Nephron progenitor cell (in vitro differentiated cells): ENCODE measurements at places on chromosomes 7 and 10.

DNA sequence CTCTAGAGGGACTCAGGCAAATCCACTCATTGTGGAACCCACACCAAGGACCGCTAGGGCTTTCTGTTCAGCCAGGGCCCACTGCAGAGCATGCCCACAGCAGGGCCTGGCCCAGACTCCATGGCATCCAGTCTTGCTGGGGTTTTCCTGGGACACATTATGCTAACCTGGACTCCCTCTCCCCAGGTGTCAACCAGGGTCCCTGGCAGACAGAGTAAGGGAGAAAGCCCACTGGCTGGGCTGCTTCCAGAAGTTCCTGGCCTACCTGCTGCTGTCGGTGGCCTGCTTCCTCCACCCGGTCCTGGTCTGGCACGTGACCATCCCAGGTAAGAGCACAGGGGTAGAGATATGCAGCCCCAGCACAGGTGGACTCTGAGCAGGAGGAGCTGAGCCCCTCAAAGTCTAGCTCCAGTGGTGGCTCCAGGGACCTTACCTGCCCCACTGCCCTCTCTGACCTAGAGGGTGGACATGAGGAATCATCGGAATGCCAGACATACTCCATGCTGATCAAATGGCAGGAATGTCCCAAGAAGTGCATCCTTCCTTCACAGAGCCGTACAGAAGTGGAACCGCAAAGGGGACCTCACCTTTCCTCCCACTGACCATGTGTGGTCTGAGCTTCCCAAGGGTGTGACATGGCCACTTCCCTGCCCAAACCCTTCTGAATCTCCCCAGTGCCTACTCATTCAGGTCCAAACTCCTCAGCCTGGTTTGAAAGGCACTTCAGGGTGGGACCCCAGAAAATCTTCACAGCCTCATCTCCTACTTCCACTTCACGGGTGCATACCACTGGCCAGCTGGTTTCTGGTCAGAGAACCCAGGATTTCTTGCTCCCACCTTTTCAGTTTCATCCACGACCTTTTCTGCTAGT lies 22.5 kb downstream of the TMEM72 start:
- H3K36me3 ChIP-seq, result peaks cover 2% of the 10 kb centered on the region
- no peak overlapping the region for H3K4me3 ChIP-seq
- DNase-seq, result no peak
- H3K27me3 ChIP-seq, result peaks cover 42% of the 10 kb centered on the region
- H3K4me1 ChIP-seq, result peaks cover 19% of the 10 kb centered on the region

- peak overlapping the region; percentile 87 for H3K4me3 ChIP-seq
- DNase-seq, result no peak
- H3K4me1 ChIP-seq, result peaks cover 33% of the 10 kb centered on the region
- no peaks in the 10 kb centered on the region for H3K27me3 ChIP-seq
- H3K36me3 ChIP-seq, result peaks cover 8% of the 10 kb centered on the region
Measured at GRCh38 chr10:70233939-70234300, 691 bp upstream of the PPA1 start.

DNA sequence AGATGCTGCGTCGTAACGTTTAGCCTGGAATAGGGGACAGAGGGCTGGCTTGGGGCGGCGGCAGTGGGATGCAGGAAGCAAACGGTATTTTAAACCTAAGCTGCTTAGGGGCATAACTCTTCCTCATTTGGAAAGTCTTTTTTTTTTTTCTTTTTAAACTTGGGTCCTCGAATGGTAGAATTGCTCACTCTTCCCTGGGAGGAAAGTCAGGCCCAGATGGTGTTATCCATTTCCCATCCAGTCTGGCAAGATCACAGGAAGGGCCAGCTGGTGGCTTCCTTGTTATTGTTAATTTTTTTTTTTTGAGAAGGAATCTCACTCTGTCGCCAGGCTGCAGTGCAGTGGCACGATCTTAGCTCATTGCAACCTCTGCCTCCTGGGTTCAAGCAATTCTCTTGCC lies 56.6 kb downstream of the TMEM209 start:
- peak overlapping the region; percentile 75 for H3K27ac ChIP-seq
- no peaks in the 10 kb centered on the region for H3K27me3 ChIP-seq
- no peaks in the 10 kb centered on the region for H3K36me3 ChIP-seq
- no peak overlapping the region for H3K4me3 ChIP-seq

- peaks cover 60% of the 10 kb centered on the region for H3K27me3 ChIP-seq
- no peak overlapping the region for H3K4me3 ChIP-seq
- peaks cover 14% of the 10 kb centered on the region for H3K4me1 ChIP-seq
- no peaks in the 10 kb centered on the region for H3K36me3 ChIP-seq
- DNase-seq, result no peak
Measured at GRCh38 chr10:97314671-97315070, 4.4 kb upstream of the FRAT1 start.

DNA sequence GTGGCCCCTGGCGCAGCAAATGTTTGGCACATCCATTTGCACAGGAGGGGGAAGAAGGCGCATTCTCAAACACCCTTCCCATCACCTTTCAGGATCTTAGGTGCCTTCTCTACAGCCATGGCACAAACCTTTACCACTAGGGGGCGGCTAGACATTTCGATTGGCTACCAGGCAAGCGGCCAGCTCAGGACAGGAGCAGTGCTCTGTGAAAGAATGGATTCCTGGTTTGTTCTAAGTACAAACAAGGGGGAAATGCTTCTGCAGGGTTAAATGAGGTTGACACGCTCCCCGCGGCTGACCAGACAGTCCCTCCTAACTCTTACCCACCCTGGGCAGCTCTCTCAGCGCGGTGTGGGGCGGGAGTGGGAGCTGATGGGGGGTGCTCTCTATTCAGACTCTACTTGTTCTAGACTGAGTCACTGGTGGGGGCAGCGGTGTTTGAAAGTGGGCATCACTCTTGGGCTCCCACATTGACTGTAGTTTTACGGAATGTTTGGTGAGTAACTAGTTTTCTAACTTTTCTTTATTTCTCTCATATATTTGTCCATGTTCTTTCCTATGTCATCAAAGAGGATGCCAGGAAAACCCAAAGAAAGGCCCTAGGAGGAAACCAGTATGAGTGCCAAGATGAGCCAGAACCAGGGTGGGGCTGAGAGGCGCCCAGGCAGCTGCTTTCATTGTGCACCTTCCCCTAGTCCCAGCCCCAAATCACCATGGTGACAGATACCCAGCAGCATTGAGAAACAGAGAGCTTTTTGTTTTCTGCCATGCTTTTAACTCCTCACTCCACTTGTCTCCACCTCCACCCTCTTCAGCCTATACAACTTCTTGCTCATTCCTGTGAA lies 61.4 kb upstream of the GPR158 start:
- H3K4me1 ChIP-seq, result peaks cover 10% of the 10 kb centered on the region
- H3K36me3 ChIP-seq, result no peaks in the 10 kb centered on the region
- H3K27me3 ChIP-seq, result peaks cover 3% of the 10 kb centered on the region

DNA sequence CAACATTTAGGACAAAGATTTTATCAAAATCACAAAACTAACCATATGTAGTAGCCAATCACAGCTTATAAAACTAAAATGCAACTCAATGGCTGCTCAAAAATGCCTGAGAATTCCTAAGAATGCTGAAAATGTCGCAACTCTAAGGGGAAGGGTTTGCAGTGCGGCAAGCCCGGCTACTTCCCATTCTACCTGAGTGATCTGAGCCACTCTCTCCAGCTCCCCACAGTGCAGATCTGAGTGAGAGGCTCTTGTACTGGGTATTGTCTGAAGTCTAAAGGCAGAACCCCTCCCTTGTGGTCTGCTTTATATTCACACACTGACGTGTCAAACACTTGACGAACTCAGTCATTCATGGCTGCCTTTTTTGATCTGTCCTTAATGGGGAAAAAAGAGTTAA lies 28.9 kb downstream of the RAB11FIP2 start:
- peak; percentile 5 for DNase-seq
- no peak overlapping the region for H3K27ac ChIP-seq
- no peaks in the 10 kb centered on the region for H3K27me3 ChIP-seq

- peak overlapping the region; percentile 80 for H3K27ac ChIP-seq
- peaks cover 32% of the 10 kb centered on the region for H3K4me1 ChIP-seq
- DNase-seq, result no peak
- peaks cover 26% of the 10 kb centered on the region for H3K36me3 ChIP-seq
- no peak overlapping the region for H3K4me3 ChIP-seq
- H3K27me3 ChIP-seq, result peaks cover 4% of the 10 kb centered on the region
Measured at GRCh38 chr10:12811826-12812225, 189.7 kb downstream of the CCDC3 start.

- DNase-seq, result no peak
- no peaks in the 10 kb centered on the region for H3K36me3 ChIP-seq
- no peaks in the 10 kb centered on the region for H3K4me1 ChIP-seq
- peaks cover 6% of the 10 kb centered on the region for H3K27me3 ChIP-seq
Measured at GRCh38 chr10:58414270-58415041, 29.2 kb downstream of the TFAM start.

DNA sequence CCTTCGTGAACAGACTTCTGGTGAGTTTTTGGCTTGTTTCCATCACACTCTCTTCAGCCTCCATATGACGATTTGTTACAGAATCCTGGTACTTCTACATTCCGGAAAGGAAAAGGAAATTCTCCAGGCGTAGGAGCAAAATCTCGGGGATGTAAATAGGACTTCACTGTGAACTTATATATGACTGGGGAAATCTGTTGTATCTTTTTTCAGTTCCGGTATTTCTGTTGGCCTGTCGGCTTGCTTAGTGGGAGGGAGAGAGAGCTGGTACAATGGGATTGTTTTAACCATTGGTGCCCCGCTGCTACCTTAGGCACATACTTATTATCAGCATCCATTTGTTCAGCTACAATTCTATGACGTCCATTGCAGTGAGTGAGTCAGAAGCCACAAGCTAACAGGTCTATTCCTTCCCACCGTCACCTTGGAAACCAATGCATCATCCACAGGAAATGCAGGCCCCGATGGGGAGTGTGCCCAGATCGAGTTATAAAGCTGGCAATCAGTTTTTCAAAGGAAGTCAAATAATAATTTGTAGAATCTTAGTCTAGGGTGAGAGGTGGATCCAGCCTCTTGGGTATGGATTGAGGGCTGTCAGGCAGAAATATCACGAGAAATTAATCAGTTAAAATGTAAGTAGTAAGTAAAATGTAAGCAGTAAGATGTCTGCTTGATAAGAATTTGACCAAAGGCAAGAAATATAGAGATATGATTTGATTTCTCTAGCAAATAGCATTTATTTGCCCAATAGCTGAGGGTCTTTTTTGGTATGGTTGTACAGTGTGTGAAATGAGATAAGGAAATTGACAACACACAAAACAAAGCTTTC lies 92.0 kb upstream of the MKLN1 start:
- no peaks in the 10 kb centered on the region for H3K36me3 ChIP-seq
- peaks cover 5% of the 10 kb centered on the region for H3K27me3 ChIP-seq
- no peak for DNase-seq
- H3K4me3 ChIP-seq, result no peak overlapping the region
- H3K4me1 ChIP-seq, result no peaks in the 10 kb centered on the region

- no peak overlapping the region for H3K4me3 ChIP-seq
- peaks cover 2% of the 10 kb centered on the region for H3K27me3 ChIP-seq
- DNase-seq, result no peak
- H3K4me1 ChIP-seq, result no peaks in the 10 kb centered on the region
- H3K36me3 ChIP-seq, result no peaks in the 10 kb centered on the region
- no peak overlapping the region for H3K27ac ChIP-seq
Measured at GRCh38 chr10:130326954-130327353, 190.8 kb downstream of the GLRX3 start.

GRCh38 chr10:78645169-78645686 lies 423.5 kb upstream of the ZMIZ1 start:
- no peaks in the 10 kb centered on the region for H3K27me3 ChIP-seq
- H3K27ac ChIP-seq, result no peak overlapping the region
- DNase-seq, result no peak
- H3K36me3 ChIP-seq, result no peaks in the 10 kb centered on the region
- H3K4me3 ChIP-seq, result no peak overlapping the region

GRCh38 chr10:36280321-36280741 lies 638.2 kb upstream of the FZD8 start:
- no peaks in the 10 kb centered on the region for H3K27me3 ChIP-seq
- H3K4me1 ChIP-seq, result peaks cover 18% of the 10 kb centered on the region
- DNase-seq, result no peak
- H3K27ac ChIP-seq, result no peak overlapping the region
- H3K36me3 ChIP-seq, result no peaks in the 10 kb centered on the region

DNA sequence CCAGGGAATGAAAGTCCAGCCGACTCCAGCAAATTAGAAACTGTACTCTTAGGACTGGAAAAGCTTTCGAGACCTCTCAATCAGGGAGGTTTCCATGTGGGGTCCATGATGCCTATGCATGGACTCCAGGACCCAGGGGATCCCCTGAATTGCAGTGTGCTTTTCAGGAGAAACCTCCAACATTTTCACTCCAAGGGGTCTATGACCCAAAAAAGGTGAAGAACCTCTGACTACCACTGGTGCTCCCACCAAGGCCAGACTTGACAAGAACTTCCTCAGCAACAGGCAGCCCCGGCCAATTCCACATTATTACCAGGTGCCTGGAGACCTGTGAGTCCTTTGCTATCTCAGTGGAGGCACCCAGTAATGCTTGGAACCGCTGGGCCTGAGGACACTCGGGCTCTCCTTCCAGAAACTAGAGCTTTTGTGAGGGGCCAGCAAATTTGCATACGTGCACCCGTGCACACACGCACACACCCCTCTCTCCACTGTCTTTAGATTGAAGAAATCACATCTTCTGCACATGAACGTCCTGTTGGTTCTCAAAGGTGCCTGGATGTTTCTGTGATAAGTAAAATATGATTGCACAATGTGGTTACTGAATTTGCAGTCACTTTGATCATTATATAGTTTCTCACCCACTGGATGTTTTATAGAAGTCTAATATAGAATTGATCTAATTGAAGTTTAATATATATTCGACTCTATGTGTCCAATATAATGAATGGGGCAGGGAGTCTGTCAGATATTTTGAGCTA lies 54.7 kb downstream of the SYPL1 start:
- peaks cover 43% of the 10 kb centered on the region for H3K4me1 ChIP-seq
- H3K27ac ChIP-seq, result no peak overlapping the region
- H3K4me3 ChIP-seq, result no peak overlapping the region
- peaks cover 7% of the 10 kb centered on the region for H3K36me3 ChIP-seq

- no peaks in the 10 kb centered on the region for H3K27me3 ChIP-seq
- H3K4me1 ChIP-seq, result peaks cover 62% of the 10 kb centered on the region
- H3K27ac ChIP-seq, result no peak overlapping the region
- H3K36me3 ChIP-seq, result peaks cover 33% of the 10 kb centered on the region
Measured at GRCh38 chr10:78045237-78045636, 11.6 kb downstream of the RPS24 start.

DNA sequence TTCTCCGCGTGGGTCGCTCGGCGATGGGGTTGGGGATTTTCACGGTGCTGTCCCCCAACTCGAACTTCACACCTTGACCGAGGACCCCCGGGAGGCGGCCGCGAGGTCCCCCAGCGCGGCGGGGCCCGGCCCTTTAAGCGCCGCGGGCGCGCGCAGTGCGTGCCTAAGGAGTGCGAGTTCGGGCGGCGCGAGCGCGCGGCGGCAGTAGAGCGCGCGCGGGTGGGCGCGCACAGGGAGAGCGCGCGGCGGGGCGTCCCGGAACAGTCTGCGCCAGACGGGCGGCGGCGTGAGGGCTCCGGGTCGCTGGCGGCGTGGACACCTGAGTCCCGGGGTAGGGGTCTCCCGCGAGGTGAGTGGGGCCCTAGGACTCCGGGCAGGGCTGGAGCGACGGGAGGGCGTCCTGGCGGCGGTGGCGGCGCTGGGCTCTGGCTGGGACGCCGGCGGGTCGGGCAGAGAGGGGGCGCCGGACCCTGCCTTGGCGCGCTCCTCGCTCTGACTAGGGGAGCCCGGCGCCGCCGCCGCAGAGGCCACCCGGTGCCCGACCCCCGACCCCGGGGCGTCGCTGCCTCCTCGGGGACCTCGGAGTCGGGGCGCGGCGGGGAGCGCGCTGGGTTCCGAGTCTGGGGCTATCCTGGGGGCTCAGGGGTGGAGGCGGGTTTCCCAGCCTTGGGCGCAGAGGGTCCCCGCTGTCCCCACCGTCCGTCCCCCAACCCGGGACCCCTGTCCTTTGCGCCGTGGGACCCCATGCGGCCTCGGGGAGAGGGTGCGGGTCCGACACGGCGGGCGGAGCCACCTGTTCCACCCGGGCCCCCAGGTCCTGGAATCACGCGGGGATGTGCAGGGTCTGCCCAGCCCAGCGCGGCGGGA lies at the start of gene PROSER2:
TSS of gene PROSER2 (plus strand) at position 235 of the 867 bp plus-strand sequence. CDS start 28,722 bp downstream, outside the sequence.
- H3K27me3 ChIP-seq, result peaks cover 60% of the 10 kb centered on the region
- H3K36me3 ChIP-seq, result no peaks in the 10 kb centered on the region
- peak within 1 kb of the TSS; percentile 86 for H3K4me3 ChIP-seq
- H3K4me1 ChIP-seq, result peaks cover 10% of the 10 kb centered on the region
